ENCODE measurements at places on chromosomes 13 and 19.
A peak's percentile ranks its signal among the peaks of the same experiment; 100 is the strongest.

- no peaks in the 10 kb centered on the region for H3K27me3 ChIP-seq
- no peak for DNase-seq
- H3K4me1 ChIP-seq: peaks cover 18% of the 10 kb centered on the region
- no peak overlapping the region for H3K4me3 ChIP-seq
- no peak overlapping the region for H3K27ac ChIP-seq
These were observed 1.2 kb upstream of the SPATA13 start for GRCh38 chr13:24159357-24159756.

- no peaks in the 10 kb centered on the region for H3K27me3 ChIP-seq
- H3K36me3 ChIP-seq: no peaks in the 10 kb centered on the region
- H3K27ac ChIP-seq: no peak overlapping the region
- H3K4me1 ChIP-seq: no peaks in the 10 kb centered on the region
- no peak for DNase-seq
These were observed 37.8 kb upstream of the GRTP1 start for GRCh38 chr13:113401452-113402415.

GRCh38 chr19:3020321-3020960 lies 8.6 kb downstream of the TLE2 start:
- H3K36me3 ChIP-seq: peaks cover 2% of the 10 kb centered on the region
- H3K4me1 ChIP-seq: peaks cover 12% of the 10 kb centered on the region
- no peak overlapping the region for H3K27ac ChIP-seq
- H3K4me3 ChIP-seq: no peak overlapping the region
- H3K27me3 ChIP-seq: no peaks in the 10 kb centered on the region

DNA sequence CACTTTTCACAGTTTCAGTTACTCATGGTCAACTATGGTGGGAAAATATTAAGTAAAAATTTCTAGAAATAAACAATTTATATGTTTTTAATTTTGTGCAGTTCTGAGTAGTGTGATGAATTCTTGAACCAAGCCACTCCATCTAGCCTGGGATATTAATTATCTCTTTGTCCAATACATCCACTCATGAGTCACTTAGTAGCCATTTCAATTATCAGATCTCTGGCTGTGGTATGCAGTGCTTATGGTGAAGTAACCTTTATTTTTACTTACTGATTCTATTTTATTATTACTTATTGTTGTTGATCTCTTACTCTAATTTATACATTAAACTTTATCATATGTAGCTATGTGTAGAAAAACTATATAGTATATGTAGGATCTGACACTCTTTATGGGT lies 128.9 kb upstream of the KLHL1 start:
- H3K27me3 ChIP-seq: no peaks in the 10 kb centered on the region
- H3K36me3 ChIP-seq: no peaks in the 10 kb centered on the region
- no peaks in the 10 kb centered on the region for H3K4me1 ChIP-seq
- no peak overlapping the region for H3K27ac ChIP-seq

DNA sequence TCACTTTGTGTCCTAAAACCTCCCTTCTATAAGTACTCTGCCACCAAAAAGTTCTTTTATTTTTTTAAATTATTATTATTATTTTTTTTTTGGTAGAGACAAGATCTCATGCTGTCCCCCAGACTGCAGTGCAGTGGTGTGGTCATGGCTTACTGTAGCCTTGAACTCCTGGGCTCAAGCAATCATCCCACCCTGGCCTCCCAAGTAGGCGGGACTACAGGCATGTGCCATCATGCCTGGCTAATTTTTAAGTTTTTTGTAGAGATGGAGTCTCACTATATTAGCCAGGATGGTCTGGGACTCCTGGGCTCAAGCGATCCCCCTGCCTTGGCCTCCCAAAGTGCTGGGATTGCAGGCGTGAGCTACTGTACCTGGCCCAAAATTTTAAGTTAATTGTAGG lies 29.1 kb upstream of the GPI start:
- peaks cover 54% of the 10 kb centered on the region for H3K36me3 ChIP-seq
- H3K27ac ChIP-seq: no peak overlapping the region
- no peak for DNase-seq
- peaks cover 5% of the 10 kb centered on the region for H3K4me1 ChIP-seq
- no peak overlapping the region for H3K4me3 ChIP-seq
- H3K27me3 ChIP-seq: no peaks in the 10 kb centered on the region

GRCh38 chr19:20077791-20078463 lies at the start of gene ZNF90:
Gene ZNF90 (plus strand): TSS chr19:20078000. CDS start chr19:20078133, 133 bp downstream.
- no peak within 1 kb of the TSS for H3K27ac ChIP-seq
- DNase-seq: peak; percentile 94
- H3K27me3 ChIP-seq: no peaks in the 10 kb centered on the region
- H3K4me1 ChIP-seq: peaks cover 14% of the 10 kb centered on the region

- no peaks in the 10 kb centered on the region for H3K27me3 ChIP-seq
- no peak for DNase-seq
- H3K36me3 ChIP-seq: no peaks in the 10 kb centered on the region
- peak overlapping the region; percentile 96 for H3K27ac ChIP-seq
- H3K4me1 ChIP-seq: peaks cover 48% of the 10 kb centered on the region
These were observed 377 bp downstream of the CA11 start for GRCh38 chr19:48645620-48646000.

- no peak overlapping the region for H3K27ac ChIP-seq
- no peaks in the 10 kb centered on the region for H3K36me3 ChIP-seq
- H3K4me1 ChIP-seq: peaks cover 28% of the 10 kb centered on the region
These were observed 2.1 kb downstream of the MAST1 start for GRCh38 chr19:12840091-12841079.

GRCh38 chr13:101332583-101332982 lies 83.7 kb downstream of the NALCN start:
- no peak overlapping the region for H3K27ac ChIP-seq
- no peaks in the 10 kb centered on the region for H3K36me3 ChIP-seq
- H3K4me3 ChIP-seq: no peak overlapping the region
- H3K27me3 ChIP-seq: no peaks in the 10 kb centered on the region
- H3K4me1 ChIP-seq: no peaks in the 10 kb centered on the region

GRCh38 chr13:37406031-37406430 lies 192.5 kb downstream of the POSTN start:
- no peak overlapping the region for H3K4me3 ChIP-seq
- no peak overlapping the region for H3K27ac ChIP-seq
- no peak for DNase-seq
- no peaks in the 10 kb centered on the region for H3K4me1 ChIP-seq
- H3K27me3 ChIP-seq: no peaks in the 10 kb centered on the region
- H3K36me3 ChIP-seq: no peaks in the 10 kb centered on the region

- H3K27ac ChIP-seq: no peak overlapping the region
- H3K36me3 ChIP-seq: no peaks in the 10 kb centered on the region
- no peak for DNase-seq
- H3K4me3 ChIP-seq: no peak overlapping the region
- peaks cover 3% of the 10 kb centered on the region for H3K4me1 ChIP-seq
These were observed 26.5 kb upstream of the HOMER3 start for GRCh38 chr19:18967358-18968146.

DNA sequence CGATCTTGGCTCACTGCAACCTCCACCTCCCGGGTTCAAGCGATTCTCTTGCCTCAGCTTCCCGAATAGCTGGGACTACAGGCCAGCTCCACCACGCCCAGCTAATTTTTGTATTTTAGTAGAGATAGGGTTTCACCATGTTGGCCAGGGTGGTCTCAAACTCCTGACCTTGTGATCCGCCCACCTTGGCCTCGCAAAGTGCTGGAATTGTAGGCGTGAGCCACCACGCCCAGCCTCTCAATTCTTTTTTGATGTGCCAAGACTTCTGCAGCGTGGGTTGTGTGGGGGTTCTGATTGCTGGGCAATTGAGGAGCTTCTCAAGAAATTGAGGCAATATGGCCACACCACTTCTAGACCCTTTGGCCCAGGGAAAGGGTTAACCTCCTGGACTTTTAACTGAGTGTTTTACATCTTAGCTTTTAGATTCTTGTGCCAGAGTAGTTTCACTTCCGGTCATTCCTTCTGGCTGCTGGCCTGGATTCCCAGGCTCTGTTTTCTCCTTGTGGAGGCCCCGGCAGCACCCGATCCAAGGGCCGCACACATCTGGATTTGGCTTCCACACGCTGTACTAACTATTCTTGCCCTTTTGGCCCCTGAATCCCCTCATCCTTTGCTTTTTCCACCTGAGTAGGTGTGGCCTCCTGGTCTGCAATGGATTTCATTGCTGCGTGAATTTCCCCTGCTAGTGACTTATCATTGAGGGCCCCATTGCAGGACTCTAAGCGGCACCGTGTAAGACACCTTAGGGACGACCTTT lies 14.7 kb downstream of the SMARCA4 start:
- H3K36me3 ChIP-seq: peaks cover 3% of the 10 kb centered on the region
- no peak overlapping the region for H3K27ac ChIP-seq
- DNase-seq: no peak
- H3K4me1 ChIP-seq: peaks cover 38% of the 10 kb centered on the region
- no peak overlapping the region for H3K4me3 ChIP-seq

- H3K4me3 ChIP-seq: no peak overlapping the region
- H3K27ac ChIP-seq: no peak overlapping the region
- no peaks in the 10 kb centered on the region for H3K4me1 ChIP-seq
- H3K36me3 ChIP-seq: no peaks in the 10 kb centered on the region
- DNase-seq: no peak
These were observed 47.1 kb upstream of the MBNL2 start for GRCh38 chr13:97175041-97175440.

DNA sequence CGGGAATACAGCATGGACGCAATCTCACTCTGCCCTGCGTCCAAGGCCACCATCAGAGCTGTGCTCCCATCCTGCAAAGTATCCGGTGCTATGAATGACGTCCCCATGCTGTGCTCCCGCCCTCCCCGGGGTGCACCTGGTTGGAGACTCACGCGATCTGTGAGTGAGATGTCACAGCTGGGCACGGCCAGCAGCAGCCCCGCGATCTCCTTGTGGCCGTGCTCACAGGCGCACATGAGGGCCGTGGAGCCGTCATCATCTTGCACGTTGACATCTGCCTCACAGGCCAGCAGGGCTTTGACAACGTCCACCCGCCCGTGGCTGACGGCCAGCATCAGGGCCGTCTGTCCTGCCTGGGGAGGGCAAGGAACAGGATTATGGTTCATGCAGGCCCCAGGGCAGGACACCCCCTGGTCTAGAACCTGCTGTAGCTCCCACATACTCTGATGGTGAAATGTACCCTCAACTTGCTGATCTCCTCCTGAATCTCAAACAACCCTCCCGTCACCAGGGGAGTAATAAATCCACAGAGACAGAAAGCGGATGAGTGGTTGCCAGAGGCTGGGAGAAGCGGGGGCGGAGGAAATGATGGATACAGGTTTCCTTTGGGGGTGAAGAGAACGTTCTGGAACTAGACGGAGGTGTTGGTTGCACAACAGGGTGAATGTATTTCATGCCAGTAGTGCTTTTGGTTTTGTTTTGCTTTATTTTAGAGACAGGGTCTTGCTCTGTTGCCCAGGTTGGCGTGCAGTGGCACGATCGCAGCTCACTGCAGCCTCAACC lies 14.5 kb upstream of the SPC24 start:
- H3K36me3 ChIP-seq: no peaks in the 10 kb centered on the region
- no peaks in the 10 kb centered on the region for H3K27me3 ChIP-seq
- no peaks in the 10 kb centered on the region for H3K4me1 ChIP-seq
- DNase-seq: no peak
- no peak overlapping the region for H3K4me3 ChIP-seq
- H3K27ac ChIP-seq: no peak overlapping the region

GRCh38 chr19:54436628-54437252 lies 12.3 kb upstream of the LENG8 start:
- peaks cover 8% of the 10 kb centered on the region for H3K4me1 ChIP-seq
- no peak for DNase-seq
- H3K27ac ChIP-seq: no peak overlapping the region
- no peaks in the 10 kb centered on the region for H3K27me3 ChIP-seq
- no peak overlapping the region for H3K4me3 ChIP-seq
- H3K36me3 ChIP-seq: peaks cover 8% of the 10 kb centered on the region

GRCh38 chr13:43242040-43242439 lies 218.7 kb downstream of the DNAJC15 start:
- H3K4me3 ChIP-seq: no peak overlapping the region
- DNase-seq: no peak
- no peaks in the 10 kb centered on the region for H3K36me3 ChIP-seq
- no peaks in the 10 kb centered on the region for H3K4me1 ChIP-seq
- no peaks in the 10 kb centered on the region for H3K27me3 ChIP-seq

- no peak overlapping the region for H3K4me3 ChIP-seq
- H3K27me3 ChIP-seq: no peaks in the 10 kb centered on the region
- H3K27ac ChIP-seq: no peak overlapping the region
- H3K4me1 ChIP-seq: peaks cover under 1% of the 10 kb centered on the region
- DNase-seq: no peak
These were observed 8.3 kb upstream of the TLE6 start for GRCh38 chr19:2969104-2969504.

- H3K36me3 ChIP-seq: peaks cover 98% of the 10 kb centered on the region
- no peak overlapping the region for H3K4me3 ChIP-seq
- H3K4me1 ChIP-seq: no peaks in the 10 kb centered on the region
- H3K27ac ChIP-seq: no peak overlapping the region
These were observed 15.0 kb upstream of the QTRT1 start for GRCh38 chr19:10686193-10686592.

- DNase-seq: no peak
- H3K27ac ChIP-seq: no peak overlapping the region
- H3K4me3 ChIP-seq: no peak overlapping the region
- no peaks in the 10 kb centered on the region for H3K27me3 ChIP-seq
- H3K4me1 ChIP-seq: no peaks in the 10 kb centered on the region
These were observed 428.1 kb upstream of the DACH1 start for GRCh38 chr13:72295153-72295552.

DNA sequence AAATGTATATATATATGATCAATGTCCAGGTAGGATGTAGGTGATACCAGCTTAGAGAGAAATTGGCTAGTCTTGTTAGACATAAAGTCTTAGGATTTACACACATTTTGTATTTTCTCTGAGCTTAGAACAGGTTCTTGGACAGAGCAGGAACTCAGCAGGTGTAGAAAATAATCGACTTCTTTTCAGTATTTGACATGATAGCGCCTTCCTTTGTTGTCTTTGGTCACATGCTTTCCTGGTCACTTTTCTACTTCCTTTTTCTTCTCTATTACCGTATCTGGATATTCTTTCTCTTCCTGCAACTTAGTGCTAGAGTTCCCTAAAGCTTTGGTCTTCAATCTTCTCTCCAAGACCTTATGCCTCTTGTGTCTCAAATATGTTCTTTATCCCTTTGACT lies 107.4 kb downstream of the LRCH1 start:
- H3K27me3 ChIP-seq: no peaks in the 10 kb centered on the region
- H3K4me1 ChIP-seq: peaks cover 5% of the 10 kb centered on the region
- DNase-seq: no peak
- H3K4me3 ChIP-seq: no peak overlapping the region
- no peak overlapping the region for H3K27ac ChIP-seq

- no peaks in the 10 kb centered on the region for H3K27me3 ChIP-seq
- no peaks in the 10 kb centered on the region for H3K4me1 ChIP-seq
- no peak overlapping the region for H3K27ac ChIP-seq
- H3K36me3 ChIP-seq: peaks cover 73% of the 10 kb centered on the region
- DNase-seq: no peak
These were observed 17.3 kb downstream of the MPND start for GRCh38 chr19:4360641-4361151.

GRCh38 chr13:111468037-111468959 lies 147.9 kb downstream of the TEX29 start:
- H3K27ac ChIP-seq: no peak overlapping the region
- H3K36me3 ChIP-seq: no peaks in the 10 kb centered on the region
- no peak overlapping the region for H3K4me3 ChIP-seq

GRCh38 chr19:54421169-54421516 lies 5.9 kb downstream of the TTYH1 start:
- peaks cover 20% of the 10 kb centered on the region for H3K27me3 ChIP-seq
- no peak overlapping the region for H3K27ac ChIP-seq

All from CD4-positive, alpha-beta T cell (primary cell).